ENCODE measurements at places on chromosomes 12 and 14. TPM values are rescaled to one million over a fixed set of nuclear protein-coding genes. Genes with fewer than 3 reads are reported as not detected.
A peak's percentile ranks its signal among the peaks of the same experiment; 100 is the strongest.

DNA sequence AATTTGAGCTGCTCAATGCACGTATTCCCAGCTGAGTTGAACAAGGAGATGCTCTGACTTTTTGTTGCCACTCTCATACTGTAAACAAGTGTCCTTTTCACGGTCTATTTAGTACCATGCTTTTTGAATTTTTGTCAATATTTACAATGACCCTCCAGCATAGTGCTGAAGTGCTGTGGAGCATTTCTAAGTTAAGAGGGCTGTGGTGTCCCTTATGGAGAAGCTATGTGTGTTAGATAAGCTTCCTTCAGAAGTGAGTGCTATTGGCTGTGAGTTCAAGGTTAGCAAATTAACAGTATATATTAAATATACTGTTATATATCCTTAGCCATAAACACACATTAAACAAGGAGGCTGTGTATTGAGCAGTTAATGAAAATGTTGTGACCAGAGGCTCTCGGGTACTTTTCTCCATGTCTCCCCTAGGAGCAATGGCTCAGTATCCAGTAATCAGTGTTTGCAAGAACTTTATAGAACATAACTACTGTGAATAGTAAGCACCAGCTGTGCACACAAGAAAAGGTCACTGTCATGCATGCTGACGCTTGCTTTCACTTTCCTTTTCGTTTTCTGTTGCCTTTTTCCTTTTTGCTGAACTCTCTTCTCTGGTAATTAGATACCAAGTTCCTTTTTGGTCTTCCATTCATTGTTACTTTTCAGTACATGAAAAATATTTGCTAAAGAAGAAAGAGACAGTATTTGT lies 187.2 kb upstream of the NEDD1 start:
- peak; percentile 51 for DNase-seq

DNA sequence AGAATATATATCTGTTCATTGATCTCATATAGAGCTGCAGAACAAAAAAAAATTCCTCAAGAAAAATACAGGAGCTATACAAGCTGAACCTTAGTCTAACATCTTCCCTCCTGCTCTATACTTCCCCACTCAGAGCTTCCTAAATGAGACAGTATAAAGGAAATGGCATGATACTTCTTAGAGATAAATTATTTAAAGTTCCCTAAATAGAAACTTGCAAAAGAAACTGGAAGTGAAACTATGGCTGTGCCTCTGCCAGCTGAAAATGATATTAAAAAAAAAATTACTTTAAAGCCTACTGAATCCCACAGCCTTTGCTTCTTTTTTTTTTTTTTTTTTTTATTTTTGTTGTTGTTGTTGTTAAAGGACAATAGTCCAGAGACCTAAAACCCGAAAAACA lies 11.6 kb upstream of the NEK9 start:
- no peak for DNase-seq

GRCh38 chr14:68232300-68233055 lies 412.9 kb downstream of the RAD51B start:
- no peak for DNase-seq

DNA sequence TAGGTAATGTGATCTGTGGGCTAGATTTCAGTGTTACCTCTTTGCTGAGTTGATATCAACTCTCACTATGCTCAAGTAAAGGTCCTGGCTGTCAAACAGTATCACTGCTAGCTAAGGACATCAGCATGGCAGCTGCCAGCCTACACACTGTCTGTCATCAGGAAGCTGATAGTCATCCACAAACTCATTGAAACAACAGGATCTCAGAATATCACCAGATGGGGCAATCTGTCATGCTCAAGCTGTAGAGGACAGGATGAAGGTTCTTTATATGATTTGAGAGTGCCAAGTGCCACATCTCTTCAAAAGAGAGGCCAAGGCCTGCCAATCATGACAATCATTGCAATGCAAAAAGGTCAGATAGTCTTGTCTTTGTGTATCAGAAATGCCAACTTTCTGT lies 811.5 kb upstream of the SEL1L start:
- DNase-seq = no peak

The CLEC6A gene
- total RNA-seq = not detected

The NOC4L gene
- total RNA-seq = 34.4 TPM

The ACVRL1 gene
- total RNA-seq = not detected

The DENND5B gene
- 0.08 TPM for total RNA-seq

Measured in activated CD8-positive, alpha-beta T cell treated with anti-CD3 and anti-CD28 coated beads, Interleukin-2, amount 10 ng/mL, durations not matched to agents 7 days and 5 days (primary cell).